ENCODE measurements at places on chromosomes 12 and 14.

DNA sequence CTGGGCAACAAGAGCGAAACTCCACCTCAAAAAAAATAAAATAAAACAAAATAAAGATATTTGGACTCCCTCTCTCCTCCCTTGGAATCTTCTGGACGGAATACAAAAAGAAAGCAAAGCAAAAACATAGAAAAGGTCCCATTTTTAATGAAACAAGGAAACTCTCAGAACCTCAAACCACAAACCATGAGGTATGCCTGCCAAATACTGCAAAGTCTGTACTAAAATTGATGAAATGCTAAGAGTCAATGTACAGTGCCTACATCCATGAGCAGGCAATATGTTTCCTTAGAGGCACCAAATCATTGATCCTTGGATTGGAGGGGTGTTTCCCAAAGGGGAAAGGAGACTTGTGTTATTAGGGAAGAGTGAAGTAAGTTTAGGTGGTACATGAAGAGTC lies 8.2 kb upstream of the RPS6KA5 start:
- DNase-seq = no peak

DNA sequence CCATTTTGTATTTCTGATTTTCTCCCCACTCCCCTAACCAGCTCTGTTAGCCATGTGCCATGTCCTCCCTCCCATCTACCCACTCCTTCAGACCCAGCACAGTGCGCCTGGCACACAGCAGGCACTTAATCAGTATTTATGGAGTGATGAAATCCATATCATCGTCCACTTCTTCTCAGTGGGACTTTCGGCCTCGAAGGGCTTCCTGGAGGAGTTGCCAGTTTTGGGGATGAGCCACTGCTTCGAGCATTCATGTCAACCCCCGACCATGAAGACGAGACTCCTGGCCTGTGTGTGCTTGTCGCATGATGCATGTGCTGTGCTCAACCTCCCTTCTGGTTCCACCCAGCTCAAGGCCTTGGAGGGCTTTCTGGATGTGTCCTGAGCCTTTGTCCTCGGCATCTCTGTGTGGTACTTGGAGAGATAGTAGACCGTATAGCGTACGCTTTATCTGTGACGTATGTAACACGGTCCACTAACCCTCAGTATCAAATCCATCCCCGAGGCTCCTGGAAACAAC lies 119.5 kb upstream of the RTL1 start:
- DNase-seq = peak; percentile 3

- DNase-seq = no peak
These were observed 2.3 kb upstream of the CSRP2 start for GRCh38 chr12:76881142-76881541.

DNA sequence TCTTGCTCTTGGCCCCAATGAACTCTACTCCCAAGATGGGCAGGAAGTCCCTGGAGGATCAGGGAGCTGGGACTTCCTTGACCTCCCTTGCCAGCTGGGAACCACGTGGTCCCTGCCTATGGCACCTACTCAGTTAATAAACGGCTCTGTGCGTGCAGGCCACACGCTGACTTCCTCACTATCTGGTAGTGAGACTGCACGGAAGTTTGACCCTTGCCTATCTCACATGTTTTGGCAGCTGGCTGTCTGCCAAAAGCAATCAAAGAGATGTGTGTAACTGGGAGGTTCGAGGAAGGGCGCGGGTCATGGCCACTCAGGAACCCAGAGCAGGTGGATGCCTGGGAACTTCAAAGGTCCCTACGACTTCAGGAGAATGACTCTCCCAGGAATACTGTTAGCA lies 57.9 kb downstream of the RFLNA start:
- peak; percentile 93 for DNase-seq

DNA sequence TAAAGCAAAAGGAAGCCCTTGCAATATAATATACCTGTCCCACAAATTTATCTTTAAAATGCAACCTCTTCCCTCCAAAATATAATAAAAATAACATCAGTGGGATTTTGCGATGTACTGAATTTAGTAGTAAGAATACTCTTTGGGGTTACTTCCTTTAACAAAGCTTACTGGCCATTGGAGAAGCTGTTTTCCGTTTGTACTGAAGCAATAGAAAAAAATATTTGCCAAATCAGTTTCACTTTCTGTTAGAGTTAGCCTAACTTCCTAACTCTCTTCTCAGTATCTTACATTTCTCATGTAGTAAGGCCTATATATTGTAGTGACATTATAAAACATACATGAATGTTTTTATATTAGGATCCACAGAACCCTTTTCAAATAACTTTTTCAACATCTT lies 3.7 kb downstream of the MAX start:
- DNase-seq = no peak

DNA sequence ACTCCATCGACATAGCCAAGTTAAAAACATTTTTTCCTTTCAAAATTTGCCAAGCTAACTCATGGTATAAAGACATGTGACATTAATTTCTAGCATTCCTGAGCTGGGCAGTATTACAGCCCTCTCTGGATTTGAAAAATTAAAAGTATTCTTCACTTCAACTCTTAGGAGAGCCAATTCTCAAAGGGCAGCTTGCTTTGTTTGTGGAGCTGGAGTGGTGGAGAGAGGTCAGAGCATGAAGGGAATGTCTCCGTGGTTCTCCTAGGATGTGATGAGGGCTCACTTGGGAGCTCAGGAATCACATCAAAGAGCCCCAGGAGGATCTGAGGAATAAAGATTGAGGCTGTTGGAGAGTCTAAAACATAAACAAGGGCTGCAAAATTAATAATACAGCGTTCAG lies 46.9 kb upstream of the RGS6 start:
- no peak for DNase-seq

DNA sequence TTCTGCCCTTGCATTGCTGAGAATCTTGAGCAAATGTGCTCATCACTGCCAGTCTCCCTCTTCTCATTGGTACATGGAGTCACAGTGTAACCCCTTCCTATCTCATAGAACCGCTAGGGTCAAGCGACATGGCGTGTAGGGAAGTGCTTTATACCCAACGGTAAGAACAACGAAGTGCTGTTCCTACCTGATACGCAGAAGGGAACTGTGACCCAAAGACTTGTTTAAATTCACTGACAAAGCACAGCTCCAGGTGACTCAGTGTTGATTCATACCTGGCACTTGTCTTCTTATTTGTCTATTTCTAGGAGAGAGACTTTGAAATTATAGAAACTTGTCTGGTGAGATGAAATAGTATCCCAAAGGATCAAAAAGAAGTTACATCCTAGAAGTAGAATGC lies 53.7 kb downstream of the FBXL14 start:
- DNase-seq = no peak

- no peak for DNase-seq
These were observed 392.3 kb downstream of the CCER1 start for GRCh38 chr12:90562671-90563070.

- DNase-seq = no peak
These were observed 29.5 kb downstream of the YAF2 start for GRCh38 chr12:42208574-42208973.

GRCh38 chr14:32366986-32367385 lies 37.9 kb downstream of the AKAP6 start:
- no peak for DNase-seq

GRCh38 chr12:2094597-2094996 lies 41.8 kb downstream of the CACNA1C start:
- DNase-seq = no peak

All from colonic mucosa (tissue), 4 donors.